Osteocyte (in vitro differentiated cells): ENCODE measurements at places on chromosomes 4 and X. TPM values are rescaled to one million over a fixed set of nuclear protein-coding genes. Genes with fewer than 3 reads are reported as not detected.
A peak's percentile ranks its signal among the peaks of the same experiment; 100 is the strongest.

DNA sequence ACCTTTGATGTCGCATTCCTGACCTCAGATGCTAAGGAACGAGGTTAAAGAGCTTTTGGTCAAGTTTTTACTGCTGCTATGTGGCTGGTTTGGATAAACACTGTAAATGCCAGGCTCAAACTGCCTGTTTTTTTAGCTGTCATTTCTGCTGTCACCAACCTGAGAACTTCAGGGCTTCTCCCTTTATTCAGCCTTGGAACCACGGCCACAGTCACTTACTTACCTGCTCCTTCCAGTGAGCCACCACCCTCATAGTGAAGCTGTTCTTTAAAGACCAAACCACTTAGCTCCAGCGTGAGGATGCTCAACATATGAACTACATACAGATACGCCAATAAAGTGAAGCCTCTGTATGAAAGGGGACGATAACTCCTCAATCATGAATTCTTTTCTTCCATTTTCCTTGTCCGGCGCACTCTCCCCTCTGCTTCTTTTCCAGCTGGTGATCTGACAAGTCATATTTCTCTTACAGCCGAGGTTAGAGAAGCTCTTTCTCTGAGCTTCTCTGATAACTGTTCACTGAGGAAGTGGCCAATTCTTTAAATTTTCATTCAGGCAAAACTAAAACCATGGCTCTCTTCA is 152.8 kb upstream of the ANK2 start:
- H3K4me3 ChIP-seq, result no peak overlapping the region
- no peaks in the 10 kb centered on the region for H3K36me3 ChIP-seq
- peaks cover 4% of the 10 kb centered on the region for H3K27me3 ChIP-seq
- peak overlapping the region; percentile 0 for H3K27ac ChIP-seq
- peaks cover 23% of the 10 kb centered on the region for H3K4me1 ChIP-seq

- H3K36me3 ChIP-seq, result no peaks in the 10 kb centered on the region
- peaks cover 32% of the 10 kb centered on the region for H3K4me1 ChIP-seq
- H3K27ac ChIP-seq, result peak overlapping the region; percentile 78
- H3K27me3 ChIP-seq, result no peaks in the 10 kb centered on the region
- no peak for DNase-seq
Observed at GRCh38 chr4:51845055-51845426, 2.1 kb downstream of the DCUN1D4 start.

DNA sequence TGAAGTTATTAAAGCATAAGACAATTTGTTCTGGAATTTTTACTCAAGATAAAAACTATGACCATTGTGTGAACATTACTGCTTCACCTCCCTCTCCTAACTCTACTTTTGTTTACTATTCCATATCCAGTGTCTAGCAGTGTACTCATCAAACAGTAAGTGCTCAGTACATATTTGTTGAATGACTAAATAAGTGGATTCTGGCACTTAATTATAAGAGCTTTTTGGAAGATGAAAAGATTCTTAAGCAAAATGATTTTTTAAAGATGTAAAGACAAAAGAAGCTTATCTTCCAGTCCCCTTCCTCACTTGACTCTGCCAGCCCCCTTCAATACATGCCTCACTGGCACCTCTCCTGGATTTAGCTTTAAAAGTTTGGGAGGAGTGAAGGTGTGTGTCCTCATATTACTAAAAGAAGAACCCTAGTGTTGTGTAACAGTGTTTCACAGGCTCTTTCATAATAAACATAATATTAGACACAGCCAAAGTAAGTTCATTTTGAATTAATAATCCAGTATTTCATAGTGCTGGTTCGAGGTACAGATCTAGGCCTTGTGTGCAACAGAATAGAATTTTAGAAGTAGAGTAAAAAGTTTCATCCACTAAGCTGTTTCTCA is 53.0 kb downstream of the GAB1 start:
- peaks cover 36% of the 10 kb centered on the region for H3K4me1 ChIP-seq
- H3K27ac ChIP-seq, result no peak overlapping the region
- no peak for DNase-seq
- H3K27me3 ChIP-seq, result no peaks in the 10 kb centered on the region
- peaks cover 2% of the 10 kb centered on the region for H3K36me3 ChIP-seq

DNA sequence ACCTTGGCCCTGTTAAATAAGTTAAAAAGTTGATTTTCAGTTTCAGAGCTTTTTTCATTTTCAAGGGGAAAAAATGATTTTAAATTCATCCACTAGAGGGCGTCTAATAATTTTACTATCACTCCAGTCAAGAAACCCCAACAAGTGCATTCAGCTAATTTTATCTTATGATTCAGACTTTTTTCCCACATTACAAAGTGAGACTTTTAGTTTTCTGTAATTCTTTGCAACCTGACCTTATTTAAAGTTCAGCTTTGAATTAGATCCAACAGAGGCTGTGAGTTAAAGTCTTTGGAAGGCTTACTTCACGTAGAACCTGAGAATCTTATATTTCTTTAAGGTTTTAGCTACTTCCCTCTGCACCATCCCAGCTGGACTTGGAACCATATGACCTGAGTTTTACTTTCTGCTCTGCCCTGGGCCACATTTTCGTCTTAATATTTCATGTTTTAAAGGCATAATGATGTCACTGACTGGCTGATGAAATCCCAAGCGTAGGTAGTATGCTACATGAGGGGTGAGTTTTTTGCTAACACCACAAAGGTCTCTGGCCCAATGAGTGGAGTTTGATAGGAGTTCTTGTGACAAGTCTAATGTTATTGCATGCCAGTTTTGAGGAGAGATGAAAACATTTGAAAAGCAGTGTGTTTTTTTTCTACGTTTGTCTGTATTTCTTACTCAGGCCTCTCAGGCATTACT is 7.2 kb downstream of the GNRHR start:
- H3K4me1 ChIP-seq, result no peaks in the 10 kb centered on the region
- no peak overlapping the region for H3K4me3 ChIP-seq
- no peaks in the 10 kb centered on the region for H3K36me3 ChIP-seq
- no peak overlapping the region for H3K27ac ChIP-seq
- H3K27me3 ChIP-seq, result no peaks in the 10 kb centered on the region
- DNase-seq, result no peak

DNA sequence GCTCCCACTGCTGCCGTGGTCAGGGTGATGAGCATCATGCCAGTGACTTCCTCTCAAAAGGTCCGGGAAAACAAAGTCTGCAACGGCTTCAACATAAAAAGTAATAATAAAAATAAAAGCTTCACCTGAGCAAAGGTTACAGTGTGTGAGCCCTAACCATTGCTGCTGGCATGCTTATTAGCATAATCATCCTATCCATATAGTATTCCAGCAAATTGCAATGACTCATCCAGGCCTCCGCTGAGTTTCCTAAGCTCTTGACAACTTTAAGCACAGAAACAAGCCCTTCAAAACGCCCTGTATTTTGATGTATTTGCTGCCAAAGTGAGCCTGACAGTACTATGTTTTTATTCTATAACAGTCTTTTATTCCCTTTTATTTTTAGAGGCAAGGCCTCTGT is 100.5 kb downstream of the AASDH start:
- no peak overlapping the region for H3K27ac ChIP-seq
- H3K36me3 ChIP-seq, result peaks cover 4% of the 10 kb centered on the region
- H3K4me1 ChIP-seq, result no peaks in the 10 kb centered on the region
- no peak for DNase-seq
- no peaks in the 10 kb centered on the region for H3K27me3 ChIP-seq

- no peak overlapping the region for H3K4me3 ChIP-seq
- H3K27me3 ChIP-seq, result peaks cover 4% of the 10 kb centered on the region
- H3K27ac ChIP-seq, result no peak overlapping the region
- no peaks in the 10 kb centered on the region for H3K36me3 ChIP-seq
Observed at GRCh38 chrX:37781081-37781480, 1.2 kb downstream of the CYBB start.

DNA sequence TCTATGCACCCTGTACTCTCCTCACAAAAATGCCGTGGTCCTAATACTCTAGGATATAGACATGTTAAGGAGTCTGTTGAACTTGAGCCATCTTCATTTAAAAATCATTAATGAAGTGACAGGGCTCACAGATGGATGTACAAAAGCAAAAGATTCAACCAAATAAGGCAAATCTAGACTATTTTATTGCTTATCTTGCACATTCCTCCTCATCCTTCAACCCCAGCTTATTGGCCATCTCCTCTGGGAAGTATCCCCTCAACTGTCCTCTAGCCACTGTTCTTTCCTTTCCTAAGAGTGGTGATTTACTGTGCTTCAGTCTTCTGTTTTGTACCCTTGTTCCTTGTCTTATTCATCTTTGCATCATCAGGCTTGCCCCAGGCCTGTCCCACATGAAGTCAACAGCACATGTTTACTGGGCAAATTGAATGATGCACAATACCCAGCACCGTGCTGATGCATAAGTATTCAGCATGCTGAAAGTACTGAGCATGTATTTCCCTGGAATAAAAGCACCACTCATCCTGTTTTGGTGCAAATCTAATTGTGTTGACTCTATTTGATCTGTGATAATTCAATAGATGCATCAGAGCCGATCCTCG is 287.3 kb upstream of the CLNK start:
- no peaks in the 10 kb centered on the region for H3K4me1 ChIP-seq
- DNase-seq, result no peak
- H3K36me3 ChIP-seq, result no peaks in the 10 kb centered on the region
- H3K4me3 ChIP-seq, result no peak overlapping the region
- H3K27me3 ChIP-seq, result no peaks in the 10 kb centered on the region

DNA sequence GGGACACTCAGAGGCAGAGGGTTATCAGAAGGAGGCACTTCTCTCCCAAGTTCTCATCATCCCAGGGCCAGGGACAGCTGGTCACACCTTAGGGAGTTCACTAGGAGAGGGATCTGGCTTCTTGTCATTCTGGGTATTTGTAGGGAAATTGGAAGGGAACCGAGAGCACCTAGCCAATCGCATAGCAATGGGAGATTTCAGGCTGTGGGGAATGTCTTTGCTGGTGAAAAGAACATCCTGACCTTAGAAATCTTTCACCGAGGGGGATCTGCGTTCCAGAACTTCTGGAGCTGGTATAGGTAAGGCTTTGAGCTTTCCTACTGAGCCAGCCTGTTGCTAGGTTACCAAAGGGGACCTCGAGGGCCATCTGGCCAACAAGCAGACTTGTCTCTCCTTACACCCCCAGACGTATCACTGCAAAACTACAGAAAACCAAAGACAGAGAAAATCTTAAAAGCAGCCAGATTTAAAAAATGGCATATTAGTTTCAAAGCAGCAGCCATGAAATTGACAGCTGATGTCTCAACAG is 6.8 kb downstream of the HTT-AS start:
- H3K27me3 ChIP-seq, result peaks cover 23% of the 10 kb centered on the region

- no peaks in the 10 kb centered on the region for H3K4me1 ChIP-seq
- no peaks in the 10 kb centered on the region for H3K36me3 ChIP-seq
- no peaks in the 10 kb centered on the region for H3K27me3 ChIP-seq
- H3K27ac ChIP-seq, result no peak overlapping the region
- H3K4me3 ChIP-seq, result no peak overlapping the region
Observed at GRCh38 chrX:81168391-81168790, 33.3 kb downstream of the HMGN5 start.

GRCh38 chrX:69618803-69619202 is 2.9 kb downstream of the EDA start:
- H3K27me3 ChIP-seq, result peaks cover 6% of the 10 kb centered on the region
- no peak overlapping the region for H3K27ac ChIP-seq
- no peak overlapping the region for H3K4me3 ChIP-seq
- no peaks in the 10 kb centered on the region for H3K36me3 ChIP-seq
- DNase-seq, result no peak

GRCh38 chrX:10156199-10157031 is at the start of gene CLCN4:
Gene CLCN4, plus strand, starts transcription at chrX:10156975. Its CDS starts 28,058 bp downstream, at chrX:10185033.
- H3K4me3 ChIP-seq, result peak within 1 kb of the TSS; percentile 62
- no peaks in the 10 kb centered on the region for H3K36me3 ChIP-seq
- peak within 1 kb of the TSS; percentile 82 for H3K27ac ChIP-seq
- no peak for DNase-seq
- H3K27me3 ChIP-seq, result no peaks in the 10 kb centered on the region

DNA sequence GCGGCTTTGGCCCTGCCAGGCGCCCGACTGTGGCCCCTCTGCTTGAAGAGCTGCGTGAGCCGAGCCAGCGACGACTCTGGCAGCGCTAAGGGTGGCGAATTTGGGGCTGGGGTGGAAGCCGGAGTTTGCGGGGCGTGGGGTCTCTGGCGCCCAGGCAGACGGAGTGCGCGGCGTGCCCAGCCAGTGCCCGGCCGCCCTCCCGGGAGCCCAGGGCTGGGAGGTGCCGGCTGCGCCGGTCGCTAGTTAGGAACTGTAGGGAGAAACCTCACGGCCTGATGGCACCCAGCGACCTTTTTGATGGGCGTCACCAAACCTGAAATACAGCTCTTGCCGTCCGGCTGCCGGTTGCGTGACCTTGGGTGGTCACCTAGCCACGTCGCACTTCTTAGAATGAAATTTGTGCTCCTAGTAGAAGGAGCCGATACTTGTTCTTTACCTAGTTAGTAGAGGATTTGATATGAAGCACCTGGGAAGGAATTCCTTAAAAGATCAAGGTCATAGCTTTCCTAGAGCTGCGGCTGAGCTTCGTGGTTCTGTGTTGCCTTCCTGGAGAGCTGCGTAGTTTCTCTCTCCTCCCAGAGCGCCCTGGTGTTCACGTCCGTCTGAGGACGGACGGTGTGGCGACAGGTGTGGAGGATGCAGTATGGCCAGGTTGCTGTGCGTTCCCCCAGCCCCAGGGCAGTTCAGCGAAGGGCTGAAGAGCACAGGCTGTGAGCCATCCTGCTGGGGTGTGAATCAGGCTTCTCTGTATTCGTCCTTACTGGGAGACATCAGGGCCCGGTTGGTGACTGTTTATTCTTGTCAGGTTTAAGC is 680 bp downstream of the MAEA start:
- H3K4me3 ChIP-seq, result peak overlapping the region; percentile 85
- no peaks in the 10 kb centered on the region for H3K27me3 ChIP-seq
- H3K27ac ChIP-seq, result peak overlapping the region; percentile 86
- H3K4me1 ChIP-seq, result peaks cover 44% of the 10 kb centered on the region
- DNase-seq, result peak; percentile 70
- H3K36me3 ChIP-seq, result no peaks in the 10 kb centered on the region

DNA sequence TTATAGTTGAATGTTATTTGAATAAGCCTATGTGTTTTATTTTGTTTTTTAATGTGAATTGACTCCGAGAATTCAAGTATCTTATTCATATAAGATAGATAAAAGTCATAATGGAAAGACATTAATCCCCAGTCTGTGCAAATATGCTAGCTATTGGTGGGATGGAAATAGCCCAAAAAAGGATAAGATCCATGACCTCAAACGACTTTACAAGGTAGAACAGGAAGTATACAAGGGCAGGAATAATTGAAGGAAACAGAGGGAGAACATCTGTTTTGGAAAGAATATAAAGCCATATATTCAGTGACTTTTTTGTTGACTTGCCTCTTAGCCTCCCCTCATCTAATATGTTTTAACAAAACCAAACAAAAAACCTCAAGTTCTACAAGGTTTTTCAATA is 9.0 kb downstream of the ABCE1 start:
- no peaks in the 10 kb centered on the region for H3K4me1 ChIP-seq
- H3K27ac ChIP-seq, result no peak overlapping the region
- H3K4me3 ChIP-seq, result no peak overlapping the region
- H3K27me3 ChIP-seq, result no peaks in the 10 kb centered on the region
- DNase-seq, result no peak

The GAGE13 gene
- not detected in 2 replicates for total RNA-seq

The STPG2 gene
- not detected in 2 replicates for total RNA-seq

The HMX1 gene
- total RNA-seq, result 3.2 and 3.5 TPM in 2 replicates

The RASL11B gene
- 0.73 and 0.94 TPM in 2 replicates for total RNA-seq
